ENCODE measurements at places on chromosomes 13 and 19. TPM values are rescaled to one million over a fixed set of nuclear protein-coding genes. Genes with fewer than 3 reads are reported as not detected.

DNA sequence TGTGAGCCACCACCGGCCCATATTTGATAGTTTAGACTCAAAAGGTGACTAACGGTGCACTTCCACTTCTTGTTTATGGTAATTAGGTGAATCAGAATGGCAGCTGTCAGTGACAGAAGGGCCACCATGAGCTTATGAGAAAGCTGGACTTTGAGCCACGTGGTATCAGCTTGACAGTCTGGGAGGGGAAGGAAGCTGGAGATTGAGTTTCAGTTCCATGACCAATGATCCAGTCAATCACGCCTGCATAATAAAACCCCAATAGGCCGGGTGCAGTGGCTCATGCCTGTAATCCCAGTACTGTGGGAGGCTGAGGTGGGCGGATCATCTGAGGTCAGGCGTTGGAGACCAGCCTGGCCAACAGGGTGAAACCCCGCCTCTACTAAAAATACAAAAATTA is 8.2 kb downstream of the EID2B start:
- DNase-seq = no peak

- no peak for DNase-seq
Observed at GRCh38 chr13:78098249-78098648, 179.6 kb upstream of the EDNRB start.

TNFSF13B gene
- polyA plus RNA-seq = 166 TPM

GRCh38 chr13:69450245-69450644 is 657.4 kb upstream of the ATXN8OS start:
- no peak for DNase-seq

DNA sequence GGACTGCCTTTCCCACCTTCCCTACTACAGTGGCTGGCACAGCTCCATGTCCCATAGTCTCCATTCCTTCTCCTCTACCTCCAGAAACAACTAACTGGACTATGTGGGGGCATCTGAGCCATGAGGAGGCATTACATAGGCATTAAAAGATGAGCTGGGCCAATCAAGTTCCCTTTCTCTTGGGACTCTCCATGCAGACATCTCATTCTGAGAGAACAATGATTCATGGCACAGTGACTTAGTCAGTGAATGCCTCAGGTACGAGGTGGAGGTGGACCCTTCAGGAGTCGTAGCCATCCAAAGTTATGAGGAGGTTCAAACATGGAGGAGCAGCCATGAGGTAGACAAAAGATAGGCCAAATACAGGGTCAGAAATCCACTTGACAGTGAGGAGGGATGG is 70.0 kb downstream of the GPC6 start:
- DNase-seq = no peak

DNA sequence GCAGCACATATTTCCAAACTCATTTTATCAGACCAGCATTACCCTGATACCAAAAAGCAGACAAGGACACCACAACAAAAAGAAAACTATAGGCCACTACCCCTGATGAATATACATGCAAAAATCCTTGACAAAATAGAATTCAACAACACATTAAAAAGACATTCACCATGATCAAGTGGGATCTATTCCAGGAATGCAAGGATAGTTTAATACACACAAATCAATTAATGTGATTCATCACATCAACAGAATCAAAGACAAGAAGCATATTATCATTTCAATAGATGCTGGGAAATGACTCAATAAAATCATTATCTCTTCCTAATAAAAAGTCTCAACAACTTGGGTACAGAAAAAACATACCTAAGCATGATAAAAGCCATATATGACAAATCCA is 11.2 kb downstream of the ZNF347 start:
- DNase-seq = no peak
